Gastrocnemius medialis (tissue), 4 donors: ENCODE measurements at places on chromosomes 7 and 10. TPM values are rescaled to one million over a fixed set of nuclear protein-coding genes. Genes with fewer than 3 reads are reported as not detected.

The AKR1B15 gene
- 1.9 TPM for total RNA-seq

The OR6B1 gene
- total RNA-seq = not detected

- no peak for DNase-seq
- H3K4me1 ChIP-seq = no peaks in the 10 kb centered on the region
- no peak overlapping the region for H3K27ac ChIP-seq
- no peaks in the 10 kb centered on the region for H3K27me3 ChIP-seq
Measured at GRCh38 chr7:5217851-5218331, 27.9 kb downstream of the WIPI2 start.

- H3K36me3 ChIP-seq = no peaks in the 10 kb centered on the region
- no peaks in the 10 kb centered on the region for H3K4me1 ChIP-seq
- DNase-seq = no peak
- no peak overlapping the region for H3K4me3 ChIP-seq
- peaks cover 3% of the 10 kb centered on the region for H3K27me3 ChIP-seq
- H3K27ac ChIP-seq = no peak overlapping the region
Measured at GRCh38 chr10:46293228-46293627, 6.4 kb downstream of the ANTXRL start.

The GRB10 gene
- total RNA-seq = 88.6 TPM

The MINDY3 gene
- total RNA-seq = 37.5 TPM

The RBP3 gene
- not detected for total RNA-seq

DNA sequence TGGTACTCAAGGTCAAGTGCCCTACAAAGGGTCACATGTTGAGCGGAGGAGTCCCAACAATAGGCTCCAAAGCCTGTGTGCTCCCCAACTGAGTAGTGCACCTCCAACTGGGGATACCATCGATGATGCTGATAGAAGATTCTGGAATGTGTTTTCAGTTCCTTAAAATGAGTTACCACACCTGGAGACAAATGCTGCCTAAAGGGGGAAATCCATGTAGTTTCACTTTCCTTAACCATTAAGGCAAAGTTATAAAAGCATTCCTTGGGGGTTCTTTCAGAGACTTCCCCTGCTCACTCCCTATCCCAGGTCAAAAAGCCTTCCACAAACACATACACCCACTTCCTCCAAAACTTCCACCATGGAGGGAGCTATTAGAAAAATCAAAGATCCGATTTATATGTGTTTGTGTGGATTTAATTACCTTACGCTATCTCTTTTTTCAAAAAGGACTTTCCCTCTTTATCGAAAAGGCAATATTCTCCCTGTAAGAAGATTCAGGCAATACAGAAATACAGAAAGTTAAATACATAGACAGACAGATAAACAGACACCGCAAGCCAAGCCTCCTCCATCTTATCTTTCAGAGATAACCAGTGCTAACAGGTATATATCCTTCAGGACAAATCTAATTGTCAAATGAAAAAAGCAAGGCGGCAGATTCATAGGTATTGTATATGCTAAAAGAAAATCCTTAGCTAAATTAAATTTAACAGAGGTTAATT, 135.9 kb upstream of the ASAH2 start:
- no peak overlapping the region for H3K4me3 ChIP-seq
- no peak for DNase-seq
- H3K4me1 ChIP-seq = peaks cover 40% of the 10 kb centered on the region
- peak overlapping the region; percentile 83 for H3K27ac ChIP-seq
- no peaks in the 10 kb centered on the region for H3K36me3 ChIP-seq

The CHAT gene
- total RNA-seq = not detected

The SEC31B gene
- total RNA-seq = 2.0 TPM

GRCh38 chr7:130490888-130491804, 739 bp upstream of the MEST start:
- H3K27ac ChIP-seq = no peak overlapping the region
- H3K4me3 ChIP-seq = peak overlapping the region; percentile 43
- H3K4me1 ChIP-seq = peaks cover 2% of the 10 kb centered on the region
- no peaks in the 10 kb centered on the region for H3K36me3 ChIP-seq

GRCh38 chr7:96217147-96217546, 104.8 kb downstream of the SLC25A13 start:
- H3K27me3 ChIP-seq = no peaks in the 10 kb centered on the region
- no peak overlapping the region for H3K27ac ChIP-seq
- H3K4me3 ChIP-seq = no peak overlapping the region
- no peaks in the 10 kb centered on the region for H3K36me3 ChIP-seq

- no peaks in the 10 kb centered on the region for H3K4me1 ChIP-seq
- no peaks in the 10 kb centered on the region for H3K36me3 ChIP-seq
- DNase-seq = no peak
- no peak overlapping the region for H3K27ac ChIP-seq
- H3K27me3 ChIP-seq = no peaks in the 10 kb centered on the region
- no peak overlapping the region for H3K4me3 ChIP-seq
Measured at GRCh38 chr7:129359638-129360037, 74.6 kb upstream of the STRIP2 start.

The MEIG1 gene
- total RNA-seq = not detected

- no peaks in the 10 kb centered on the region for H3K36me3 ChIP-seq
- no peak for DNase-seq
- no peak overlapping the region for H3K4me3 ChIP-seq
- H3K27ac ChIP-seq = no peak overlapping the region
- H3K4me1 ChIP-seq = no peaks in the 10 kb centered on the region
- no peaks in the 10 kb centered on the region for H3K27me3 ChIP-seq
Measured at GRCh38 chr10:57964351-57964750, 303.3 kb downstream of the IPMK start.

DNA sequence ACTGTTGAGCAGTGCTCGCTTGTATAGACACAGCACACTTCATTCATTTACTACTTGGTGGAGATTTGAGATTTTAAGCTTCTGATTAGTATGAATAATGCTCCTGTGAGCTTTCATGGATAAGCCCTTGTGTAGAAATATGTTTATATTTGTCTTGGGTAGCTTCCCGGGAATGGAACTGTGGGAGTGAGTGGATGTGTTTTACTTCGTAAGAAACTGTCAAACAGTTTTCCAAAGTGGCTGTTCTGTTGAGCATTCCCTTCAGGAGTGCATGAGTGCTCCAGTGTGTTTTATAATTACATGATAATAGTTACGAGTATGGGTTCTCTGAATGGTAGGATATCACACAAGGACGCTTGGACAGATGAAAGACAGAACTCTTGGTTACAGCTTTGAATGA, 49.4 kb downstream of the VWC2 start:
- no peaks in the 10 kb centered on the region for H3K36me3 ChIP-seq
- no peak overlapping the region for H3K4me3 ChIP-seq
- H3K4me1 ChIP-seq = no peaks in the 10 kb centered on the region
- H3K27me3 ChIP-seq = no peaks in the 10 kb centered on the region

The TMEM225B gene
- not detected for total RNA-seq

GRCh38 chr10:19426034-19426433, 377.4 kb downstream of the MALRD1 start:
- H3K27me3 ChIP-seq = no peaks in the 10 kb centered on the region
- H3K27ac ChIP-seq = no peak overlapping the region
- no peak overlapping the region for H3K4me3 ChIP-seq
- no peaks in the 10 kb centered on the region for H3K36me3 ChIP-seq
- no peak for DNase-seq
- H3K4me1 ChIP-seq = no peaks in the 10 kb centered on the region

The MEST gene
- total RNA-seq = 1.9 TPM

DNA sequence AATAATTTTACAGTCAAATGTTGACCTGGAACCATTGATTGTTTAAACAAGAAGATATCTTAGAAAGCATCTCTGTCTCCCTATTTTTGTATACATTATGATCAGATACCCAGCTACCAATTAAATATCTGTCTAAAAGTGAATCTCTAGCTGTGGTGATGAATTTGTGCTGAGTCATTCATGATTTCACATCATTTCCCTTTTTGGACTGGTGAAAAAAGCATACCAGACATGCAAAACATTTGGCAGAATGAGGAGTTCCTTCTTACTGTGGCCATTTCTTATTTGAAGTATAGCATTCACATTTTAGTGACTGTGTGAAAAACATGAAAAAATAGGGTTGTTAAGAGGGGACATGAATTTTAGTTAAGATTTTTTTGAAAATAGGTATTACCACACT, 98.0 kb upstream of the GATA3 start:
- no peak for DNase-seq
- no peak overlapping the region for H3K4me3 ChIP-seq

- no peaks in the 10 kb centered on the region for H3K27me3 ChIP-seq
- no peaks in the 10 kb centered on the region for H3K36me3 ChIP-seq
- H3K27ac ChIP-seq = no peak overlapping the region
- no peak for DNase-seq
- H3K4me1 ChIP-seq = peaks cover 2% of the 10 kb centered on the region
Measured at GRCh38 chr7:98163704-98164494, 47.3 kb upstream of the BHLHA15 start.

The LRIT1 gene
- total RNA-seq = not detected

- no peaks in the 10 kb centered on the region for H3K4me1 ChIP-seq
- DNase-seq = no peak
- no peaks in the 10 kb centered on the region for H3K27me3 ChIP-seq
- no peaks in the 10 kb centered on the region for H3K36me3 ChIP-seq
- no peak overlapping the region for H3K27ac ChIP-seq
Measured at GRCh38 chr10:6301488-6302075, 98.8 kb downstream of the PFKFB3 start.

The IGF2BP3 gene
- total RNA-seq = not detected

GRCh38 chr7:108367946-108368345, 88.3 kb downstream of the NRCAM start:
- DNase-seq = no peak
- no peaks in the 10 kb centered on the region for H3K27me3 ChIP-seq
- H3K27ac ChIP-seq = no peak overlapping the region
- no peak overlapping the region for H3K4me3 ChIP-seq
- no peaks in the 10 kb centered on the region for H3K4me1 ChIP-seq

DNA sequence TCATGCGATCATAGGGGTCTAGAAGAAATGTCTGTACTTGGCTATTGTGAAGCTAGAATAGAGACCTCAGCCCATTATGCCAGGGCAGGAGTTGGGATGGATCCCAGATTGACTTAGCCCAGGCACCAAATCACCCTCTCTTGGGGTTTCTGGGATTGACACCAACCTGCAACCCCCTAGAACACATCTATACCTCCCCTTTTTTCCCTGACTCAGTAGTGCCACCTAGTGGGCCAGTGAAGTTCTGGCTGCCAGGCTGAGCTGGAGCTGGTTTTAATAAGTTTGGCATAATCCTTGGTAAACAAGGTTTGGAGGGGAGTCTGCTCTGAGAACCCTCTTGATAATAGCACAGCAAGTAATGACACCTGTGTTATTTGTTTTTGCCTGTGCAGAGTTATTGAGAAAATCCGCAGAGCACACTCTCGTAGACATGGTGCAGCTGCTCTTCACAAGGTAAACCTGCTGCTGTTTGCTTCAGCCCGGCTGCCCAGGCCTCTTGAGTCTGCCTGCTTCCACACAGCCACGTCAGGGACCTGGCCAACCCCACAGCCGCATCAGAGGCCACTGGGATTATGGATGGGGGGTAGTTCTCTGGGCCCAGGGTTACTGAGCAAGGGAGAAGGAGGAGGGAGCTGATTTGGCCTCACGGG, 43.3 kb upstream of the NFKB2 start:
- H3K4me3 ChIP-seq = no peak overlapping the region
- no peak overlapping the region for H3K27ac ChIP-seq
- H3K27me3 ChIP-seq = no peaks in the 10 kb centered on the region
- H3K4me1 ChIP-seq = peaks cover 6% of the 10 kb centered on the region
- H3K36me3 ChIP-seq = no peaks in the 10 kb centered on the region

DNA sequence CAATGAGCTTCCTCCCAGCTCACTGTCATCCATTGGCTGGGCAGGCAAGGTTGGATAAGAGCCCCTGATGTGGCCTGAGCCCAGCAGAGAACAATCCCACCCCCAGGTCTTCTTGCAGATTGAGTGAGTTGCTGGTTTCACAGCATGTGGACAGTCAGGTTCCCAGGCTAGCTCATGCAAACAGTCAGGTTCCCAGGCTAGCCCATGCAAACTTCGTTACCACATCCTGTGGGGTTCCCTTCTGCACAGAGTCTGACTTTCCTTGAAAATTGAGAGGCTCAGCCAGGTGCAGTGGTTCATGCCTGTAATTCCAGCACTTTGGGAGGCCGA, 67.1 kb downstream of the TMEM130 start:
- no peak for DNase-seq
- no peaks in the 10 kb centered on the region for H3K4me1 ChIP-seq
- H3K27ac ChIP-seq = no peak overlapping the region
- H3K36me3 ChIP-seq = no peaks in the 10 kb centered on the region
- H3K27me3 ChIP-seq = no peaks in the 10 kb centered on the region
- no peak overlapping the region for H3K4me3 ChIP-seq

DNA sequence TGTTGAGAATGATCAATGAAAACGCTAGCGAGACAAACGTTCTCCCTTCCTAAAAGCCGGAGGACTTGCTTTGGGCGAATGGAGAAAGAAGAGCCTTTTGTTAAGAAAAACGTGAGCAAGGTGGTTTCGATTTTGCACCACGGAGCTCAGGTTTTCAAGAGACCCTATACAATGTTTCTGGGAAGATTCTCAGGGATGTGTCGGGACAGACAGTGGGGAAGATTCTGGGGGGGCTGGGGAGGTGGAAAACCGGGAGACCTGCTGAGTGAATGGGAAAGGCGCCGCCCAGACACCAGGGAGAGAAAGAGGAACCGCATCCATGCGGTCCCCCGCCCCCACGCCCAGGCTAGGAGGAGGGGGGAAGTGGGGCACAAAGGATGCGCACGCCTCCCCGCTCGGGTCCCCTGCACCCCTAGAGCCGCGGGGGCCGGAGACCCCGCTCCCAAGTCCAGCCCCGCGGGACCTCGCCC, 745 bp downstream of the YWHAG start:
- H3K4me1 ChIP-seq = peaks cover 48% of the 10 kb centered on the region
- H3K4me3 ChIP-seq = peak overlapping the region; percentile 92
- H3K36me3 ChIP-seq = no peaks in the 10 kb centered on the region
- peak; percentile 58 for DNase-seq

GRCh38 chr10:71747551-71748523, 25.5 kb downstream of the VSIR start:
- no peak overlapping the region for H3K4me3 ChIP-seq
- peaks cover 26% of the 10 kb centered on the region for H3K4me1 ChIP-seq
- H3K27ac ChIP-seq = peak overlapping the region; percentile 72
- no peaks in the 10 kb centered on the region for H3K27me3 ChIP-seq

- H3K27me3 ChIP-seq = no peaks in the 10 kb centered on the region
- H3K27ac ChIP-seq = no peak overlapping the region
- no peak overlapping the region for H3K4me3 ChIP-seq
- no peaks in the 10 kb centered on the region for H3K36me3 ChIP-seq
- no peaks in the 10 kb centered on the region for H3K4me1 ChIP-seq
Measured at GRCh38 chr7:70472601-70473237, 659.2 kb upstream of the GALNT17 start.

DNA sequence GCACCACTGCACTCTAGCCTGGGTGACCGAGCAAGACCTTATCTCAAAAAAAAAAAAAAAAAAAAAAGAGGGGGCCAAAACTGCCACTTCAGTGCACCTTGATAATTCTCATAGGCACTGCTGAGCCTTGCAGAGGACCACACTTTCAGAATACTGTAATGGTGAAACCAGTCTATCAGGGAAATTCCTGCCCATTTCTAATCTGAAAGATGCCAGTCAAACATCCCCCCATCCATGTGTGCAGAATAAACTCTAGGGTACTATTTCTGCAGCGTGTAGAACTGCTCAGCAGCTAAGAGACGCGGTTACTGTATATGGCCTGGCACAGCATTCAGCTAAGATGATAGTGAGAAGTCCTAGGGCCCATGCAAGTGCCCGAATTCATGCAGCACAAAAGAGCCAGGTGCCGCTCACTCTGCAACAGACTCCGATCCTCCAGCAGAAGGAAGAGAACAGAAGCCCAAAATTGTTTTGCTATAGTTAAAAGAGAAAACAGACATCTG, 286.8 kb upstream of the KLF14 start:
- H3K27me3 ChIP-seq = no peaks in the 10 kb centered on the region
- H3K4me3 ChIP-seq = no peak overlapping the region
- H3K36me3 ChIP-seq = peaks cover 18% of the 10 kb centered on the region
- no peak for DNase-seq
- H3K4me1 ChIP-seq = peaks cover 92% of the 10 kb centered on the region
